ENCODE measurements at places on chromosomes 6 and 20. TPM values are rescaled to one million over a fixed set of nuclear protein-coding genes. Genes with fewer than 3 reads are reported as not detected.

TULP4 gene
- total RNA-seq = 102 TPM

- no peak overlapping the region for H3K27ac ChIP-seq
- H3K4me3 ChIP-seq = no peak overlapping the region
Observed at GRCh38 chr6:3718407-3718806, 33.1 kb downstream of the PXDC1 start.

NOTCH4 gene
- 2.2 TPM for total RNA-seq

METTL24 gene
- 1.3 TPM for total RNA-seq

SUMO4 gene
- 2.4 TPM for total RNA-seq

PREP gene
- total RNA-seq = 42.9 TPM

Measured in endodermal cell (in vitro differentiated cells).